ENCODE measurements at places on chromosomes 12 and 14.
A peak's percentile ranks its signal among the peaks of the same experiment; 100 is the strongest.

- no peak for DNase-seq
Observed at GRCh38 chr14:92740440-92740839, 8.0 kb downstream of the LGMN start.

GRCh38 chr12:111642681-111643426, 42.9 kb downstream of the BRAP start:
- no peak for DNase-seq

DNA sequence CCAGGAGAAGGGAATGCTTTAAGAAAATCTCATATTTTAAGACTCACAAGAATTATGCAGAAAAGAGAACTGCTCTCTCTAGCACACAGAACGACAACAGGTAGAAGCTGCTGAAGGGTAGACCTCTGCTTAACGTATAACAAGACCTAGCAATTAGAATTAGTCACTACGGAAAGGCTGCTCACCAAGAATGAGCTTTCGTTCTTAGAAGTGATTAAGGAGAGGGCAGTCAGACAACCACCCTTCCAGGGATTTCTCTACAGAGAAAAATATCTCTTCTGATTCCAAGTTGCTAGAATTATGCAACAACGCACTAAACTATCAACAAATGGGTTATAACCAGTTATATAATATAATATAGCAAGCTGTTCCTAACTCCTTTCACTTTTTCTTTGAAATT, 18.6 kb downstream of the LRIG3 start:
- no peak for DNase-seq

- DNase-seq, result peak; percentile 27
Observed at GRCh38 chr12:47307680-47308399, 228.1 kb upstream of the AMIGO2 start.

GRCh38 chr12:9869307-9870161, at the start of gene CLEC2B:
Gene CLEC2B, minus strand, starts transcription at chr12:9869354.
- DNase-seq, result peak; percentile 52

GRCh38 chr12:101940400-101940950, 63.1 kb downstream of the DRAM1 start:
- DNase-seq, result no peak

DNA sequence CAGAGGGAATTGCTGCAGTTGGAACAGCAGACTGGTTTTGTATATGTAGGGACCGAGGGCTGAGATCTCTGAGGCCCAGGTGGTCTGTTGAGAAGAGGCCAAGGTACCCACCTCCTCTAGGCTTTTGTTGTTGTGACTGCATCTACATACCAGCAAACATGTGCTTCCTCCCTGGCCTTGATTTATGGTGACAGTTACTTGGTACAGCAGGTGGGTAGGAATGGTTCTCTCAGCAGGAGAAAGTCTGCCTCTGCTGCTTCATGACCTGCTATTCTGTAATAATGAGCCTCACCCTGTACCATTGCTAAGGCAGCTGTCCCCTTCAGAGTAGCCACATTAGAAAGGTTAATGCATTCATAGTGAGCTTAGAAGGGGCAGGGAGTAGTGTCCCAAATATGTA, 196.7 kb upstream of the PELI2 start:
- DNase-seq, result no peak

GRCh38 chr12:41507286-41507685, 319.2 kb downstream of the PDZRN4 start:
- DNase-seq, result no peak

DNA sequence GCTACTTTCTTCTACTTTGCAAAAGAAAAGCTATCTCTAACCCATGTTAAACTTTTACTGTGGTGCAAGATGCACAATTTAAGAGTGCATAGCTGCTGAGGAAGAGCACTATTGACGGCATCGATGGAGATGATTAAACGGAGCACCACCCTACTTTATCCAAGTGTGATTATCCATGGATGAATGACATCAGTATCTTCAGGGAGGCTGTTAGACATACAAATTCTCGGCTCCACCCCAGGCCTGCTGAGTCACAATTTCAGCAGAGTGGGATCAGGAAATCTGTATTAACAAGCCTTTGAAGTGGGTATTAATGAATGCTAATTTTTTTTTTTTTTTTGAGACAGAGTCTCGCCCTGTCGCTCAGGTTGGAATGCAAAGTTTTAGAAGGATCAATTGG, 16.2 kb downstream of the SLC2A14 start:
- no peak for DNase-seq

GRCh38 chr12:86698641-86698980, 442.4 kb upstream of the MGAT4C start:
- peak; percentile 59 for DNase-seq

- no peak for DNase-seq
Observed at GRCh38 chr12:99224237-99224636, 423.3 kb upstream of the GARIN6 start.

DNA sequence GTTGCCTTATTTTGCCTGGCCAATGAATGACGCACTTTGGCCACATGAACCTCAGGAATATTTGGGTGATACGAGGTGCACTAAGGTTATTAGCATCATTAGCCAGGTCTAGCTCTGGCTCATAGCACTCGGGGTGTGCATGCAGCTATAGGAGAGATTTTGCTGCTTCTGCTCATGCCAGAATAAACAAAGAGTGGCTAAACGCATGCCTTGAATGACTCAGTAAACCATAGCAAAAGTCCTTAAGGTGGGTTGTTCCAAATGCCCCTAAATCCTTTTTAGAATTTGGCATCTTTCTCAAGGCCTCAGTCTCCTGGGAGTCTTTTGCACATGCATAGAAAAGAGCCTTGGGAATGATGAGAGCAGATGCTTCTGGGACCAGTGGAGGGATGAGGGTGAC, 343.7 kb upstream of the FKBP4 start:
- no peak for DNase-seq

DNA sequence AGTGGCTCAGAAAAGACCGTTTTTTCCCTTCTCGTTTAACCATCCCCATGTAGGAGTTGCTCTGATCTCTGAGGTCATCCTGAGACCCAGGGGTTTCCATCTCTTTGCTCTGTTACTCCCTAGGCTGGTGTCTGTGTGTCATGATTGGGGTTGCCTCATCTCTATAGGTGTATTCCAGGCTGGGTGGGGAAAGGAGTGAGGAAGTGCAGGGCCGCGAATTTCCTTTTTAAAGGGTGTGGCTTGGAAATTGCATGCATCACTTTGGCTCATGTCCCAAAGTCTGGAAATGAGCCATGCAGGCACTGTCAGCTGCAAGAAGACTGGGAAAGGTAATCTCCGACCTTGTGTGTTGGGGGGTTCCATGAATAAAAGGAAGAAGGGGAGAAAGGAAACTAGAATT, 201.9 kb downstream of the AACS start:
- no peak for DNase-seq

- DNase-seq, result no peak
Observed at GRCh38 chr14:65637780-65638179, 225.2 kb downstream of the FUT8 start.

DNA sequence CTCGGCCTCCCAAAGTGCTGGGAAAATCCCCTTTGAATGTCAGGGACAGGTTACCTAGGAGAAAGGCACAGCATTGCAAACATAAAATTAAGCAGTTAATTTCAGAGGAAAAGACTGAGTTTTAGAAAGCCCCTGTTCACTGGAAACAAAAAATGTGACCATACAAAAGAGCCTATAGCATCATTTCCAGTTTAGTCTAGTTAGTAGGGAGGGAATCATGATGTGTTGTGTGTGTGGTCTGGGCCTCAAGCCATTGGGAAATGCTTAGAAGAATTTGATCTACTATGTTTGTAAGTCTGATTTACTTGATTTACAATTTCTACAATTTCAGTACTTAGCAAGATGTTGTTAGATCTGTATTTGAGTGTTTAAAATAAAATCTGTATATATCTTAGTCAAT, 47.1 kb upstream of the RERG start:
- DNase-seq, result no peak

DNA sequence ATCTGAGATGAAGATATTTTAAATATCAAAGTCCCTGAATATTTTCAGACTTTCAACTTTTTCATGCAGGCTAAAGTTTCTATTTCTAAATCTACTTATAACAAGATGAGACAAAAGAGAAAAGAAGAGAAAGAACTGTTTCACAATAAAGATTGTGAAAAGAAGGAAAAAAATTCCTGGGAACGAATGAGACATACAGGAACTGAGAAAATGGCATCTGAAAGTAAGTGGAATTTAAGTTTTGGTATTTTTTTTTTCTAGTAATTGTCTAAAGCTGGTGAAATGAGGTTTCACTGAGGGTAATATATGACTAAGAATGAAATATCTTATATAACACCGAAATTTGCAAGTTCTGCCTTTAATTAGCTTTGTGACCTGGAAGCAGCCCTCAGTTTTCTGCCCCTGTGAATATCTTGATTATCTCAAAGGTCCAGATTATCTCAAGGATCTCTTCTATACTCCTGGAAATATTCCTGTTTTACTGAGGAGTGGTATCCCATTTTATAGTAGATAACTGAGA, 55.7 kb upstream of the PRPF39 start:
- no peak for DNase-seq

- DNase-seq, result no peak
Observed at GRCh38 chr14:88910386-88910785, 85.9 kb downstream of the TTC8 start.

GRCh38 chr12:126430921-126431320, 1365.7 kb downstream of the AACS start:
- no peak for DNase-seq

DNA sequence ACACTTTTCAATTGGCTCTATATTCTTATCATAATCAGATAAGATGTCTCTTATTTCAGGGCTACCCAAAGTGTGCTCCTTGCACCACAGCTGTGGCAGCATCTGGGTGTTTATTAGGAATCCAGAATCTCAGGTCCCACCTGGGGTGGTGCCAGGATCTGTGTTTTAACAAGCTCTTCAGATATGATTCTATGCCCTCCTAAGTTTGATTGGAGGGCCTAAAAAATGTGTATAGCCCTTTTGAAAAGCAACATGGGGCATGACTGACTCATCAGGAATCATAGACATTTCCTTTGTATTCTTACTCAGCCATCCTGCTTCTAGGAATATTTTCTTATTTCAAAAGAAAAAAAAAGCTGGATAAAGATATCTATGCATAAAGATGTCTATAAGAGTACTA, 103.1 kb downstream of the HELB start:
- DNase-seq, result no peak

- DNase-seq, result no peak
Observed at GRCh38 chr14:59630288-59630963, 53.8 kb upstream of the CCDC175 start.

GRCh38 chr12:57215668-57216013, 953 bp upstream of the NXPH4 start:
- no peak for DNase-seq

DNA sequence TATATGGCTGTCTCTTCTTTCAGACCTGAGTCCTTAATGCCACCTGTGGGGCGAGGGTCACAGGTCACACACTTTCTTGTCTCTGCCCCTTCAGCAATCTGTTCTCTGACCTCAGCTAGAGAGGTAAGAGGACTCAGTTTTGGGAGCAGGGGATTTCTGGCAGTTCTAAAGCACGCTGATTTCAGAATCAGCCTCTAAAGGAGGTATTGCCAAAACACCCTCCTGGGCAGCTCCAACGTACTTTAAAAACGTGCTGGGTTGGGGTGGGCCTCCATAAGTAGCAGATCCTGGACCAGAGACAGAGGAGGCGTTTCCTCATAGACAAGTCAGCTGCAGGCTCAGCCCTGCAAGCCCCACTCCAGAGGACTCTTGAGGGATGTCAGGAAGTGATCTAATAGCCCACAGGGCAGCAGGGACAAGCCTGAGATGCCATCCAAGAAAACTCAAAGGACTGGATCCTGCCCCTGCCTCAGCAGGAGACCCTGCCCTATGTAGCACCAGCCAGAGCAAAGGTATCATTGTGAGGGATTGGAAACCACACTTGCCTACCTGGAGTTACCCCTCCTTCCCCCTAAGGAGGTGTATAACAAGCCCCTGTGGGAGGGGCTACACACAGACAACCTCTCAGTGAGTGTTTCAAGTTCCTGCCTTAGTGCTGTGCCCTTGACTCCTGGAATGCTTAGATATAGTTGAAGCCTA, 8.5 kb downstream of the CTDSP2 start:
- DNase-seq, result no peak

DNA sequence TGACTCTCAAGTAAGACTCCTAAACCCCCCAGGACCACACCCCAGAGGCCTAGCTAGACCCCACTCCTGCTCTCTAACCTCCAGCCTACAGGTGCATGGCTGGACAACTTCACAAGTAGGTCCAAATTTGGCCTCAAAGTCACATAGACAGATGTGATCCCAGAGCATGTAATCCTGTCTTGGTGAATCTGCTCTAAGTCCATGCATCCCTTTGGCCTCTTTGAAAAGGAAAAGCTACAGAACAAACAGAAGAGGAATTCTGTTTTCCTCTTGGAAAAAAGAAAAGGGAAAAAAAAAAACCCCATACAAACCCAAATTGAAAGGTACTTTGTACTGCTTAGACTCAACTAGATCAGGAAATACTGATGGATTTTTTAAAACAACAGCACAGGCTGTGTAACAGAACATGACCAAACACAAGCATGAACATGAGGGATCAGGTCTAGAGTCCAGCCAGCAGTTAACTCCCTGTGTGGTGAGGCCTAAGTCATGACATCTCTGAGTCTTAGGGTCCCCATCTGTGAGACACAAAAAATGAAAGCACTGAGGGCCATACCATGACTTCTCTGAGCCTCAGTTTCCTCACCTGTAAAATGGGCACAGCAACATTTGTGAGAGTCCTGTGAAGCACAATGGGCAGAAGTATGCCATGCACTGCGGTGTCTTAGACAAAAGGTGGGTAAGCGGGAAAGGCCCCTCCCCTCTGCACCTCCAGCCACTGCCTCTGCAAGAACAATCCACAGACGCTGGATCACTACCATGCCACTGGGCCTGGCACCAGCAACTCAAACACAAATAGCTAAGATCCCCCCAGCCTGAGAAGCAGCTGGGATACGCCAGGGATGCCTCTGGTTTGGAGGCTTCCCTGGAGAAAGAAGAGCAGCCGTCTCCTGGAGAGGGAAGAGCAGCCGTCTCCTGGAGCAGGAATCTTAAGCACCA, 9.9 kb downstream of the PITPNM2 start:
- DNase-seq, result no peak

GRCh38 chr12:5969974-5970690, 25.1 kb upstream of the ANO2 start:
- DNase-seq, result no peak

GRCh38 chr12:44640427-44641190, 235.5 kb downstream of the NELL2 start:
- DNase-seq, result no peak

DNA sequence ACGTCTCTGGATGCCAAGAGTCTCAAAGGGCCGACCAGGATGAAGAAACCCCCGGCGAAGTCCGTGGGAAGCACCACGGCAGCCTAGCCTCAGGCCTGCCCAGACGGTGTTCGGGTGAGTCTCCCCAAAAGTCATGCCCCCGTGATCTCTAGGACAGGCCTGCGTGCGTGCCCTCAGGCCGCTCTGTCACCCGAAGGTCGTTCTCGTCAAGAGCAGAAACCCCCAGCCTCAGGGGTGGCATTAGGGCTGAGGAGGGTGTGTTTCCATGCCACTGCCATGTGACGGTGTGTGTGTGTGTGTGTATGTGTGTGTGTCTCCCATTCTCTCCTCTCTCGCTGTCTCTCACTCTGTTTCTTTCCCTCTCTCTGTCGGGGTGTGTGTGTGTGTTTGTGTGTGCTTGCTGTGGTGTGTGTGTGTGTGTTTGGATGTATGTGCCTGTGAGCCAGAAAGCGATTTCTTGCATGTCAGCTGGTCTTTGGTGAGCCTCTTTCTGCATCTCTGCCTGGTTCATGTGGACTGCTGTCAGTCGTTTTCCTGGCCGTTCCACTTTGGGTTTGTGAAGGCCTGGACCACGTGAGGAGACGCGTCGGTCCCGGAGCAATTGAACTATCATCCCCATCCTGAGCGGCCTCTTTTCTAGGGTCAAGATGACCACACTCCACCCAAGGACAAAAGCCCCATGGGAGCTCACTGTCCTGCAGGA, 772.5 kb upstream of the ALG10B start:
- no peak for DNase-seq
